ENCODE measurements at places on chromosomes 11 and 22.

DNA sequence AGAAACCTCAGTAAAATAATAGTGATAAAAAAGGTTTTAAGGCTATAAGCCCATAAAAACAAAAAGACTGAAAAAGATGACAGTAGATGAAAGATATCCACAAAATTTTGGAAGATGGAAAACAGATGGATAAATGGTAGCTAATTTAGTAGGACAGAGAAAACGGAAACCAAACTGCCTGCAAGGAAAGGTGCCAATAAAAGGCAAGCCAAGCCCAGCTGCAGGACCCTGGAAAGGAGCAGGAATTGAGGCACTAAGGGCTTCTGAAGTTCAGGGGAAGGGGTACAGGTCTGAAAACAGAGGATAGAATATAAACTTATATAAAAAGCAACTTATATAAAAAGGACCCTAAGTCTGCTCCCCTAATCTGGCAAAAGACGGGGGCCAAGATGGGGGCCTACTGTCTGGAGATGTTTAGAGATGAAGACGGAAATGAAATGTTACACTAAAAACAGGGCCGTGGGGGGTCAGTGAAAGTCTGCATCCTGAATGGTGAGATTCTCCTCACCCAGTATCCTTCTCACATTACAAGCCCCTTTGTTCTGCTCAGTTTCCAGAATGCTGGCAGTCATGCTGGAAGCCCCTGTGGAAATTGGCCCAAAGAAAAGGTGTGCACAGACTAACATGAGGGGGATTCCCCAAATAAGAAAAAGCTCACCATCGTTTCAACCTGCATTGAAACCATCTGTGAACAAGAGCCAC, 269.3 kb upstream of the PITPNB start:
- DNase-seq, result no peak

GRCh38 chr22:46068181-46068592, 82.1 kb upstream of the PPARA start:
- no peak for DNase-seq

- DNase-seq, result no peak
Observed at GRCh38 chr22:20396639-20397038, 2.7 kb downstream of the ZNF74 start.

DNA sequence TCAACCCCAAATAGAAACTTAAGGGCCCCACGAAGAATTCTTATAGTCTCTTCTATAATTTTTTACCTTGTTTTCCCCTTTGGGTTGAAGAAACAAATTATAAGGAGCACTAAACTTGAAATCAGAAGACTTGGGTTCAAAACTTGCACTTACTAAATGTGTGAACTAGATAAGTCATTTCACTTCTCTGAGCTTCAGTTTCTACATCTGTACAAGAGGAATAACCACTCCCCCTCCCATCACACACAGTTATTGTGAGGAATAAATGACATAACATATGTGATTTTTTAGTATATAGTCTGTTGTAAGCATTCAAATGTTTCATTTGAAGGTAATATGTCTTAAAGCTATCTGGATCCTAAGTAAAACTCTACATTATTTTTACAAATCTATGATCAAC, 78.8 kb downstream of the LIF start:
- no peak for DNase-seq

DNA sequence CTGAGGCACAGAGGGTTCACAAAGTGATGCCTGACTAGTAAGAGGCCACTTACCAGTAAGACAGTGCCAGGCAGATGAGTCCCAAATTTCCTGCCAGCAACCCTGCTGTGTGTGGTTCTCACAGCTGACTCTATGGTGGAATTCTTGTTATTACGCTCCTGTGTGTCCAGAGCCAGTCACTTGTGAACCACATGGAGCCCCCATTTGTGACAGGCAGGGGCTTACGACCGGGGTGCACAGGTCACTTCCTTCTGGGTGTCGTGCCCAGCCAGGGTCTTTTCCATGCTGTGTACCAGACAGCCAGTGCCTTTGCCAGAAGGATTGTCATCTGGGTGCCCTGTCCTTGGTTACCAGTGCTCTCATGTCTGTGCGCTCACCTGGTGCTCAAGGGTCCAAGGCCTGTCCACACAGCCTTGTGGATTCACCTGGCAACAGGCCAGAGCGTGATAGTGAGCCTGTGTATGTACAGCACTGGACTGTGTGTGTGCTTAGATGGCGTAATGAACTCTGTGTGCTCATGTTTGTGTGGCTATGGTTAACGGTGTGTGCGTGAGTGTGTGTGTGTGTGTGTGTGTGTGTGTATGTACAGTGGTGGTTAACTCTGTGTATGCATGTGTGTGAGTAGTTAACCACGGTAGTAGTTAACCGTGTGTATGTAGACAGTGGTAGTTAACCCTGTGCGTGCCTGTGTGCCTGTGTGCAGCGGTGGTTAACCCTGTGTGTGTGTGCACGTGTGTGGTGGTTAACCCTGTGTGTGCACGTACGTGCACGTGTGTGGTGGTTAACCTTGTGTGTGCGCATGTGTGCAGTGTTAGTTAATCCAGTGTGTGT, 18.6 kb downstream of the GRAMD4 start:
- DNase-seq, result no peak

DNA sequence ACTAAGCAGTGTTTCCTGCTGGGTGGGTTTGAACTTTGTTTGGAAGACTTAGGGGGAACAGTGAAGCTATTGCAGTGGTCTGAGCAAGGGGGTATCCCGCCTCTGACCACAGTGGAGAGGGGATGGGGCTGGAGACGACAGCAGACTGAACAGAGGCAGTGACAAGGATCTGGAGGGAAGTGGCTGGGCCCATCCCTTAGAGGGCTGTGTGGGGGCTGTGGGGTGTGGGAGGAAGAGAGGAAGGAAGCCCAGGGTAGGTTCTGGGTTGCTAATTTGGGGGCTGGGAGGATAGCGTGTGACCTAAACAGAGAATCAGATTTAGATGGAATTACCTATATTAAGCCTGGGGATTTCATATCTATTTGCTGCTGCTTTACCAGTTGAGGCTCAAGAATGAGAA, 70.7 kb downstream of the BMAL1 start:
- DNase-seq, result no peak

Data from activated T-cell treated with anti-CD3 and anti-CD28 coated beads, Interleukin-2, amount 50 U/mL, for 1 hour (primary cell).